ENCODE measurements at places on chromosomes 13 and 19.

- no peak for DNase-seq
Observed at GRCh38 chr19:6103217-6103644, 7.1 kb downstream of the RFX2 start.

DNA sequence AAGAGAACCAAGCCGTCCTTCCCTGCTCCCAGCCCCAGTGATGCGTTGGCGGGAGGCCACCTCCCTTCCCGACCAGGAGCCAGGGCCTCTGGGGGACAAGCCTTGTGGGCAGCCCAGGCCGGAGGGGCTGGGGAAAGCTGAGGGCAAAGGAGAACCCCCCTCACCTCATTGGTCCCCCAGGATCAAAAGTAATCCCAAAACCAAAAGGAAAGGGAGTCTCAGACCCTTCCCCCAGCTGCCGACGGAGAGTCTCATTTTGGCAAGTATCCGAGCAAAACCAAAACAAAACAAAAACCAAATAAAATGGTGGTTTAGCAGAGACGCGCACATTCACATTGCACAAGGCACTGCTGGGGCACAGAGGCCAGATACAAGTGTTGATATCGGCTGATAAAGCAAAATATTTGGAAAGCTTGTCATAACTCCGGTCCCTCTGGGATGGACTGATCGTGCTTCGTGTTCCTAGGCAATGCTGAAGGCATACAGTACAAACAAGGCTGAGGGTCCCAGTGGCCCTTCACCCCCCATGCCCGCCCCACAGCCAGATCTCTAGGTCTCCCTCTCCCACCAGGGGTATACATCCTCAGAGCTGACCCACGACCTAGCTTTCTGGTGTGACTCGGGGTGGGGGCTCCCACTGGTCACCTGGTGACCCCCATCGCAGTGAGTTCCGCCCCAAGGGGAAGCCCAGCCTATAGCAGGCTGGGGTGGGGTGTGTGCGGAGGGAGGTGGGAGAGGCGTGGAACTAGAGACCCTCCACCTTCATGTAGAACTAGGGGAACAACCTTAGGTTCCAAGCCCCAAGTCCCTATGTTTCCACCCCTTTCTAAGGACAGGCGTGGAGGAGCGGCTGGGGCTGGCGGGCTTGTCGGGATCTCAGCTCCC is 2.1 kb downstream of the CEBPA start:
- DNase-seq: no peak

DNA sequence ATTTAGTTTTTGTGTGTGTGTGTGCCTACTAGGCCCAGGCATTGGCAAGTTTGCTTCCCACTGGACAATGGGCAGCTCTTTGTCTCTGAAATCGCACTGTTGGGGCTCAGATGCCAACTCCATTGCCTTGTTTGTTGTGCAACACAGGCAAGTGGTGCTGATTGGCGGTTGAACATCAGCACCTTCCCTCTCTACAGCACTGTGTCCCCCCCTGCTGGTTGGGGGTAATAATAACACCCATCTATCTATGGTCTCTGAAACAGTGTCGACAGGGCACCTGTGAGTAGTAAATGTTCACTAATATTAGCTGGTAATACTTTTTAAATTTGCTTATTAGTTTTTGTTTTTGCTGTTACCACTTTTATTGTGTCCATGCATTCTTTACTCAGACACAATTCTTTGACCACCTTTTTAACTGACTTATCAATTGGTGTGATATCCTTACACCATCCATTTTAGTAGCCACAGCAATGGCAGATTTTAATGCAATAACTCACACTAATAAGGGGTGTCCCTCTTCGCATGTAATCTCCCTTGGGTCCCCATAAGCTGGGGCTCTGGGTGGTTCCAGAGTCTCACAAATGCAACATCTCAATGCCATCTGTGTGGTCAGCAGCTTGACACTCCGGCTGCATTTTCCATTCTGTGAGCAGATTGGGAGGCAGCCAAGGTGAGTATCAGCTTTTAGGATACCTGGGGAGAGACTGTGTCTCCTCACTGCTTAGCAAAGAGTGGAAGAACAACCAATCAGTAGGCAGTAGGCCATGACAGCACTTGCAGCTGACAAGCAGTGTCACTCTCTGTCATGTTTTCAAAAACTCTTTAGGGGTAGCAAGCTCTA is 47.7 kb upstream of the UQCRFS1 start:
- no peak for DNase-seq

- no peak for DNase-seq
Observed at GRCh38 chr13:79469608-79470007, 11.3 kb upstream of the NDFIP2 start.

DNA sequence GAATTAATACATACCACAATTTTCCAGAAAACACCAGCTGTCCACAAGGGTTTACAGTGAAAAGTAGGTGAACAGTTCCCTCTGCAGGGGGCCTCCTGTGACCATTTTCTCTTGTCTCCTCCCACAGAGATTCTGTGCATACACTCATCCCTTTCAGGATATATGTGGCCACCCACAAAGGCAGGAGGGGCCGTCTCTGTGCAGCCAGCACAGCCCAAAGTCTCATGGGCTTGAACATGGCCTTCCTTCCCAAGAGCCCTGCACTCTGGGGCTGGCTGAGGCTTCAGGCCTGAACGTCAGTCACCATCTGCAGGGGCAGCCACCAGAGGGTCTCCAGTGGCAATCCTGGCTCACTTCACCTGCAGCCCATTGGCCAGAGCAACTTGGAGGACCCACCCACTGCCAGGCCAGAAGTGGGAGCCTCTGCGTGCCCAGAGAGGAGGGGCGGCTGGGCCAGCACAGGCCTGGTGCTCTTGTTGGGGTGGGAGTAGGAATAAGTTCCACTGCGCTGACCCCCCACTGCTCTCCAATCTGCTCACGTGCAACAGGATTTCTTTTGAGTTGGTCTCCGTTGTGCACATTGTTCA is 25.1 kb downstream of the TMEM161A start:
- no peak for DNase-seq

DNA sequence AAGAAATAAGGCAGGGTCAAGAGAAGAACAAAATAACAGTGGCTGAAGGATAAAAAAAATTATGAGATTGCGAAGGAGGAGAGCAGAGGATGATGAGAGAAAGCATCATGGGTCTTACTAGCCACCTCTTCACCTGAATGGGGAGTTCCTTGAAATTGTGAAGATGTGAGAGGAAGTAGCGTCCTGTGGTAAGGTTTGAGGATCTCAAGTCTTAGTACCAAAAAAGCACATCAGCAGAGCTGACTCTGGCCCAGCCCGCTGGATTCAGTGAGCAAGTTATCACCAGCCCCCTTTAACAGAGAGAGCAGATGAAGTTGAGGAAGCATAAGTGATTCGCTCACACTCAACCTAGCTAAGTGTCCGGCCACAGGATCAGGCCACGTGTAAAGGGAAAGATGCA is 61.8 kb downstream of the RXFP2 start:
- DNase-seq: no peak

DNA sequence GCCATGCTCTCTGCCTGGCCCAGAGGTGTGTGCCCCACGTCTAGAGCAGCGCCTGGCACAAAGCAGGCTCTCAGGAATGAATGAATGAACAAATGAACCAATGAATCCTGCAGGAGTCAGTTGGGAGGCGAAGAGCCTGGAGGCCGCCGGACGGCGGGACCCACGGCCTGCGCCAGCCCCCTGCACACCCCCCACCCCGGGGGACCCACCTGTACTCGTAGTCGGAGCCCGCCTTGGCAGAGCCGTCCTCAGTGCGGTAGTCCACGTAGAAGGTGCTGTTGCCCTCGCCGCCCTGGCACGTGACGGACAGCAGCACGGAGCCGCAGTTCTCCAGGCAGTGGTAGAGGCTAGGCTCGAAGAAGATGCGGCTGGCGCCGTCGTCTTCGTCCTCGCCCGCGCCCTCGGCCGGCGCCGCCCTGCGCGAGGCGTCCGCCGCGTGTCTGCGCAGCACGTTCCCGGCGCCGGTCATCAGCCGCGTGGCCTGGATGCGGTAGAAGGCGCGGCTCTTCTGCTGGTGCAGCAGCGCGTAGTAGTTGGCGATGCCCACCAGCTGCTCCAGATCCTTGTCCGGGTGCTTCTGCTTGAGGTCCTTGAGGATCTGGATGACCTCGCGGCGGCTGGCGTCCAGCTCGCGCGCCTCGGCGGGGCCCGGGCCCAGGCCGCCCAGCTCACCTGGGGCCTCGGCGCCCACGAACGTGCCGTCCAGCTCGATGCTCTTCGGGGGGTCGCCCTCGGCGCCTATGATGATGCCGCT is 14.8 kb downstream of the SLC8A2 start:
- DNase-seq: no peak

DNA sequence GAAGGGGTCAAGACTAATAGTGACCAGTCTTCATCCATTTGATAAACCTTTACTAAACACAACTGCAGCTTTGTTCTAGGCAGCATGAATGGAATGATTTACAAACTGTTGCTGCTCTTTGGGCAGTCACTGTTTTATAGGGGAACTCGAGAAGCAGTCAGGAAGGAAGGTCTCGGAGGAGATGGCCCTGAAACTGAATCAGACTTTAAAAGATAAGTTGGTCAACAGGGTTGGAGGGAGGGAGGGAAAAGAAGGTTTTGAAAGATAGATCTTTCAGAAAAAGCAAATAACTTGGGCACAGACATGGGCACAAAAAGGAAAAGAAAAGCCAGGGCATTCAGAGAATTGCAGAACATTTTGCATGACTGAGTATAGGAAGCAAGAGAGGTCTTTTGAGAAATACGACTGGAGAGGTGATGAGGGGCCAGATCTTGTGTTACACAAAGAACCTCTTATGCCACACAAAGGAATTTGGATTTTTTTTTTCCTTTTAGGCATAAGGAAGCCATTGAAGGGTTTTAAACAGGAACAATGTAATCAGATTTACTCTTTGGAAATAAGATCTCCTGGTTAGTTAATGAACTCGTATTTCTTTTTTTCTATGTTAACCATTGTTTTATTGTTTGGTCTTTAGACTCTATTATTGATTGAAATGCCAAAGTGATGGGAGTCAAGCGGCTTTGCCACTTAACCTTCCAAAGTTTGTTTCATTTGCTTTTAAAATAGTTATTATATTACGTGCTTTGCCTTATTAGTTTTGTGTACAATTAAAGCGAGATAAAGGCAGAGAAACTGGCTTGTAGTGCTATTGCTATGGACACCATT is 37.5 kb upstream of the SACS start:
- no peak for DNase-seq

DNA sequence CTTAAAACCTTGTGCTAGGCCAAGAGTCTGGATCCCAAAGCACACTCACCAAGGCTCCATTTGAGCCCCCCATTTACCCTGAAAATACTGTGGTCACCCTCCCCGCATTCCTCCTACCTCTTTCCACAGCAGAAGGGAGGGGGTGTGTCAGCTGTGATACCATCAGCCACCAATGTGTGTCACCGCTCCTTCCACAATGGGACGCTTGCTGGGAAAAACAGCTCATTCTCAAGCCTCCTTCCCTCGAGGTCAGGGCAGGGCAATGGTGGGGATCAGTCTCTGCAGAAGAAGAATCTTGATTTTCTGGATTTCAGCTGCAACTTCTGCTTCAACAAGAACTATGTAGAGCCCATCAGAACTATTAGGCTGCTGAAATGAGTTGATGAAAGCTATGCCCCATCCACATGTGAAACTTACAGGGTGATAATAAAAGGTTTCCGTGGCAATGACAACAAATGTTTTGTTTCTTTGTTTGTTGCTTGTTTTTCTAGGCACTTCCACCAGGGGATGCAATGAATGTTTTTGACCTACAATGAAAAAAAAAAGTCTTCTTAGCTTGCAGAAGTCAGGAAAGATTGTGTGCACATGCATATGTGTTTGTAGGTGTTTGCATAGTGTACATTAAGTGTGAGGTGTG is 26.4 kb upstream of the ZNF507 start:
- DNase-seq: no peak

- no peak for DNase-seq
Observed at GRCh38 chr13:27018882-27019281, 152.7 kb downstream of the USP12 start.

DNA sequence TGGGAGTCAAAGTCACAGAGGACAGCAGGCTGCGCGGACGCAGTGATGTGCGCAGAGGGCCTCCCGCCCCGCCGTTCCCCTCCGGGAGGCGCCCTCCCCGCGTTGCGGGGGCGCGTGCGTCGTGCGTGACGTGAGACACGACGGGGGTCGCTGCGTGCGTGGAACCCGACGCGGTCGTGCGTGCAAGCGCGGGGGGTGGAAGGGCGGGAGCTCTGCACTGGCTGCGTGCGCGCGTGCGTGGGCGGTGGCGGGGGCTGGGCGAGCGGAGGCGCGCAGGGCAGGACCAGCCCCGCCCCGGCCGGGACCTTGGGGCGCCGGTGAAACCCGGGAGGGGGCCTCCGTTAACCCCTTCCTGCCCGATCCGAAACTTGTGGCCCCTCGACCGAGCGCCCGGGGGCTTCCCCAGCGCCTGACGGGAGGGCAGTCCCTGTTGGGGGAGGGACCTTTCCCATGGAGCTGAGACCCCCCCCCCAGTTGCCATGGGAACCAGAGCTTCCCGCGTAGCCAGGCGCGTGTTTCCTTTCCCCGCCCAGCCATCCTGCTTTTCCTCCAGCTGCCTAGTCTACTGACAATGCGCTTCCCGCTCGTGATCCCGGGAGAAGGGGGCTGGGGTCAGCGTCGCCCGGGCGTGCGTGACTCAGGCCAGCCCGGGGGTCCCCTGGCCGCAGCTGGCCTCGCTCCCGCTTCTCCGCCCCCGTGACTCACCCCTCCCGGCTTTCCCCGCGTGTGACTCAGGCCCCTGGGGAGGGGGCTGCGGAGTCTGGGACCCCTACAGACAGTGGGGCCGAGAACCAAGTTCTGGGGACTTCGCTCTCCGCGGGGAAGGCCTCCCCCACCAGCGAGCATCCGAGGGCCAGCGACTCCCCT is 7.3 kb upstream of the HOOK2 start:
- DNase-seq: peak; percentile 93

GRCh38 chr13:45119469-45119990 is 780 bp upstream of the GTF2F2 start:
- peak; percentile 69 for DNase-seq

DNA sequence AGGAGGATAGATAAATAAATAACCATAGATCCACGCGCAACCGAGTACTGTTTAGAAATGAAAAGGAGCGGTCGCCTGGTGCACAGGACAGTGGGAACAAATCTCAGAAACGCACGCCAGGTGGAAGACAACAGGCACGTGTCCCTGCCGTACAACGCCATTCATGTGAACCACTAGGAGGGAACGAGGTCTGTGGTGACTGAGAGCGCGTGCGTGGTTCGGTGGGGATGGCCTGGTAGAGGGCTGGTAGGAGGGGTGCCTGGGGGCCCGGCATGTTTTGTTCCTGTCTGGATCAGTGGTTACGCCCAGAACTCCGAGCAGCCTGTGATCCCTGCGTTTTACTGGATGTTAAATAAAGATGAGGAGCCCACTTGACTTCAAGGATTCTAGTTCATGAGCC is 111.9 kb downstream of the KDM4B start:
- no peak for DNase-seq

GRCh38 chr13:30615481-30615865 is 2.2 kb upstream of the USPL1 start:
- no peak for DNase-seq

- peak; percentile 46 for DNase-seq
Observed at GRCh38 chr19:9323557-9323918, 441 bp upstream of the ZNF559 start.

DNA sequence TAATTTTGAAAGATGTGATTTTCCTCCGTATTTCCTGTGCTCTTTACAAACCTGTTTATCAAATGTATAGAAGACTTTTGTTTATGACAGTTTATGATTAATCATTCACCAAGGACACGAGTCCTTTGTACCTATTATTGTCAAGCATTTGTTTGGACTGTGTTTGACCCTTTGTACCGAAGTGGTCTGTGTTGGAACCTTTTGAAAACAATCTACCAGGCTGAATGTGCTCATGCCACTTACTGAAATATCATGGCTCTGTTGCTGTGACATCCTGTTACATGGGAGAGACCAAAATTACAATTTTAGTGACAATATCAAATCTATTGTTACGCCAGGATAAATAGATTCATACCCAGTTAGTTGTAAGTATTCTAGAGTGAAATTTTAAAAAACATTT is 193.6 kb downstream of the IRS2 start:
- DNase-seq: no peak

Measured in CD4-positive, alpha-beta T cell treated with Interleukin-6 at 100 ng/mL for 8 hours (primary cell).